ENCODE measurements at places on chromosomes 3 and 15. TPM values are rescaled to one million over a fixed set of nuclear protein-coding genes. Genes with fewer than 3 reads are reported as not detected.

The SAMMSON gene
- not detected for polyA plus RNA-seq

DNA sequence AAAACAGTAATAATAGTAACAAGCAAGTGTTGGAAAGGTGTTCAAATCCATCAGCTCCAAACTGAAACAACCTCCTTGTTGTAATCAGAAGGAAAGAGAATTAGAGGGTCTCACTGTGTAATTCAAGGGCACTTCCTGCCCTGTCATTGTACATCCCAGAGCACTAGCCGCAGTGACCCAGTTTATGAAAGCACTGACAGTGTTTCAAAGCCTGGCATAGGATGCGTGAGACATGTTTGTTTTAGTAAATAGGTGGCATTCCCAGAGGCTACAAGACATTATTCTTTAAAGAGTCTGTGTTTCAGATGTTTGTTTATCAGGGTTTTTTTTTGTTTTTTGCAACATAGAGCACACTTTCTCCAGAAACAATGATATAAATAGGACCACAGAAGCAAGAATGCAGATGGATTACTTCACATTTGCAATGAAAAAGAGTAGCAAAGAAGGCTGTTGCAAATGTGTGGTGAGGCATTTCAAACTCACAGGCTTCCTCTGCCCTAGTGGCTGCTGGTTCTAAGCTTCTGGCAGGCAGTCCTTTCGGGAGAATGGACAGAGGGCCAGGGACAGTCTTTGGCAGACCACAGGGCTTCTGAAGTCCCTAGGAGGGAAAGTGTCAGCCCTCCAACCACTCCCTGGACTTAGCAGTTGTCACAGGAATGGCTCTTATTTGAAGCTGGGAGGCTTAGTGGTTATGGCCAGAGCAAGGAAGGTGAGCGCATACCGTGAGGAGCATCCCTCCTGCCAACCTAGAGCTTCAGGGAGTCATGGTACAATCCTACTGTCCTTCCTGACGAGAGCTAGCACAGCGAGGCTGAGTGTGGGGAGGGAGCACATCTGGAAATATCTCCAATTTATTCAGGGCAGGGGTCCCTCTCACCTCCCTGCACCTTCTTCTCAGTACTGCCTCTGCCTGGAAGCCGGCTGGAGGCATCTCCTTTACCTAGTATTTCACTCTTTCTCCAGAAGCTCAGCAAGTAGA, 31.4 kb upstream of the TIPARP start:
- H3K36me3 ChIP-seq, result peaks cover 3% of the 10 kb centered on the region
- H3K27ac ChIP-seq, result peak overlapping the region; percentile 94
- DNase-seq, result no peak
- H3K4me1 ChIP-seq, result peaks cover 22% of the 10 kb centered on the region

GRCh38 chr15:100596792-100597191, 5.2 kb downstream of the LINS1 start:
- H3K27ac ChIP-seq, result peak overlapping the region; percentile 93
- peaks cover 37% of the 10 kb centered on the region for H3K4me1 ChIP-seq
- no peaks in the 10 kb centered on the region for H3K36me3 ChIP-seq
- peak; percentile 52 for DNase-seq
- H3K27me3 ChIP-seq, result no peaks in the 10 kb centered on the region

- peaks cover 6% of the 10 kb centered on the region for H3K4me1 ChIP-seq
- no peaks in the 10 kb centered on the region for H3K36me3 ChIP-seq
- DNase-seq, result no peak
- H3K27ac ChIP-seq, result no peak overlapping the region
- peaks cover 7% of the 10 kb centered on the region for H3K27me3 ChIP-seq
These were observed 30.5 kb upstream of the RAB6B start for GRCh38 chr3:133925960-133926735.

The RGMA gene
- not detected for polyA plus RNA-seq

The VPS39 gene
- polyA plus RNA-seq, result 18.3 TPM

GRCh38 chr3:24259901-24260512, 234.6 kb downstream of the THRB start:
- no peaks in the 10 kb centered on the region for H3K36me3 ChIP-seq
- peak; percentile 1 for DNase-seq
- H3K4me1 ChIP-seq, result no peaks in the 10 kb centered on the region
- H3K27me3 ChIP-seq, result no peaks in the 10 kb centered on the region

DNA sequence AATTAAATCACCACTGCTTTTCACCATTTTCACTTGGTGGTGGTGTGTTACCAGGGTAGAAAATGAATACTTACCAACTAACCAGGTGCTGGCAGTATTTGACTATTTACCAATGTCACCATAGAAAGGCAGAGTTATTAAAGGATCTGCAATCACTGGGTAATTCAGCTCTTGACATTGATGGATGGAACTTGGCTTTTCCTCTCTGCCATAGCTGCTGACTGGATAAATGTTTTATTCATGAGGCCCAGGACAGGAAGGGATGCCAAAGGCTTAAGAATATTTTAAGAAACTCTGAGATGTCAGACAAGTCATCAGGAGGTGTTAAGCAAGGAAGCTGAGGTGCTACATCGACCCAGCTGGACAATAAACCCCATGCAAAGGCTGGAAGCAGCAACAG, 495.5 kb upstream of the CFAP20DC start:
- peaks cover 9% of the 10 kb centered on the region for H3K4me1 ChIP-seq
- no peak overlapping the region for H3K4me3 ChIP-seq
- peaks cover 5% of the 10 kb centered on the region for H3K27me3 ChIP-seq
- DNase-seq, result no peak

The RAB43 gene
- 12.5 TPM for polyA plus RNA-seq

Data from immature natural killer cell (primary cell).